ENCODE measurements at places on chromosomes 6 and 20. TPM values are rescaled to one million over a fixed set of nuclear protein-coding genes. Genes with fewer than 3 reads are reported as not detected.

The SYCP2L gene
- total RNA-seq, result 0.36 TPM

The WFDC5 gene
- not detected for total RNA-seq

The EDN1 gene
- total RNA-seq, result 0.88 TPM

The LRRN4 gene
- not detected for total RNA-seq

The STMND1 gene
- total RNA-seq, result not detected

The MDFI gene
- total RNA-seq, result 0.72 TPM

The SPATA25 gene
- 1.2 TPM for total RNA-seq

The CDSN gene
- total RNA-seq, result not detected

The COL11A2 gene
- total RNA-seq, result 1.8 TPM

The BCL2L1 gene
- 127 TPM for total RNA-seq

The HLA-DOA gene
- total RNA-seq, result 2.4 TPM

The PRDM13 gene
- not detected for total RNA-seq

The CAGE1 gene
- total RNA-seq, result under 0.01 TPM

The FRK gene
- 1.1 TPM for total RNA-seq

The ZNF341 gene
- total RNA-seq, result 1.2 TPM

The BMP6 gene
- 0.72 TPM for total RNA-seq

The NSFL1C gene
- 23.0 TPM for total RNA-seq

The POPDC3 gene
- 32.6 TPM for total RNA-seq

The DTD1 gene
- total RNA-seq, result 53.6 TPM

The GMEB2 gene
- 7.4 TPM for total RNA-seq

The SEL1L2 gene
- not detected for total RNA-seq

The SLC22A16 gene
- 0.36 TPM for total RNA-seq

The CGA gene
- total RNA-seq, result not detected

The DEFB132 gene
- total RNA-seq, result not detected

The ID4 gene
- 29.7 TPM for total RNA-seq

The DEFB125 gene
- not detected for total RNA-seq

The MLN gene
- not detected for total RNA-seq

The IPCEF1 gene
- 0.88 TPM for total RNA-seq
